SW 1271 (cell line): ENCODE measurements at places on chromosomes 7 and 10.

DNA sequence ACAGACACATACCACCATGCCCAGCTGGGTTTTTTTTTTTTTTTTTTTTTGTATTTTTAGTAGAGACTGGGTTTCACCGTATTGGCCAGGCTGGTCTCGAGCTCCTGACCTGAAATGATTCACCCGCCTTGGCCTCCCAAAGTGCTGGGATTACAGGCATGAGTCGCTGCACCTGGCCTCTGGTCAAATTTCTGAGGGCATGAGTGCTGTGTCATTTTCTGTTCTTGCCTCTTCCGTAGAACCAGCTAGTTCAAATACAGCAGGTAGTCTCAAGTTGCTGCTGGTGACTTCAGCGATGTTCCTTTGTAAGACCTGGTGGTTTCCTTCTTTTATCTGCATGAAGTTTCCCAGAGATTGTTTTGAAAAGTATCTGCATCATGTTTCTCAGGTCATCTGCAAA, 134.8 kb upstream of the SHH start:
- no peak for DNase-seq

GRCh38 chr7:117171106-117171505, 151.8 kb downstream of the WNT2 start:
- peak; percentile 8 for DNase-seq

GRCh38 chr10:3898821-3899220, 113.8 kb upstream of the KLF6 start:
- no peak for DNase-seq

GRCh38 chr7:101163279-101164070, 1.9 kb downstream of the VGF start:
- DNase-seq = peak; percentile 82

GRCh38 chr10:43876976-43877375, 228.3 kb upstream of the ZNF32 start:
- no peak for DNase-seq

- no peak for DNase-seq
Measured at GRCh38 chr7:31058122-31058521, 6.0 kb downstream of the ADCYAP1R1 start.

DNA sequence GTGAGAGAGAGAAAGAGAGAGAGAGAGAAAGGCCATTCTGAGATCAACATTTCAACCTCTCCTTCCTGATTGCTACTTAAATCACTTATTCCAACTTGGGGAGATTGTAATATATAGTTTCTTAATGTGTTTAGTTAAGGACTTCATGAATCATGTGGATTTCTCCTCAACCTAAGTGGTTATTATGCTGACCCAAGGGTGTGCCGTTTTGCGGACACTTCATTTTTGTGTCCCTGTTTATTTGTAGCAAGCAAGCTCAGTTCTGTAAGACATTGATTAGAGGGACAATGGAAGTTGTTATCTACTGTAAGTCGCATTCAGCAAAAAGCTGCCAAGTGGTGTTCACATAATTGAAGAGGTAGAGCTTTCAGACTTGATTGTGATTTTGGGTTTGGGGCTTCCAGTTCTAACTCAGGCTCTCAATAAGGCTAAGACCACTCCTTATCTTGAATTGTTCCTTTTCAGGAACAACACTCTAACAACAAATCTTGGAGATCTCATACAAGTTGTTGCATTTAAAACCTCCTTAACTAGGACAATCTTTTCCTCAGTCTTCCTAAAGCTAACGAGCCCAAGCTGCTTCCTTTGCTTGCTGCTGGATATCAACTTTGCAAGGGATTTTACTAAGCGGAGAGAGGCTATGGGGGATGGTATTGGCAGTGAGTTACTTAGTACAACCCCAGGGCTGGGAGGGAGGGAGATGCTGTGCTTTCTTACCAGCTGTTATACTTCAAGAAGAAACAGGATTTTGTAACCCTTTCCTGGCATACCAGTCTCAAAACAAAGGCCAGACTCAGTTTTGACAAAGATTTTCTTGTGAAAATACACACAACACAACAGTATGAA, 19.8 kb upstream of the COL1A2 start:
- no peak for DNase-seq

DNA sequence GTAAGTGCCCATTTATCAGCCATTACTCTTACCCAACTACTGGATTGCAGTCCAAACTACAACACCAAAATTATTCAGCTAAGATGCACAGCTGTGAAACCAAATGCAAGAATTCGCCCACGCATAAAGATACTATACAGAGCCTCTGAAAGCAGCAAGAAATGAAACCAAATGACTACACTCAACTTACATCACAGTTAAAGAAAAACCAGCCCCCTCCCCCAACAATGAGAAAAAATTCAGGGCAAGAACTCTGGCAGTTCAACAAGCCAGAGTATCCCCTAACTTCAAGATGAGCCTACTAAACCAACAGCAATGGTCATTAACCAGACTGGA, 209.1 kb upstream of the VWC2 start:
- no peak for DNase-seq

DNA sequence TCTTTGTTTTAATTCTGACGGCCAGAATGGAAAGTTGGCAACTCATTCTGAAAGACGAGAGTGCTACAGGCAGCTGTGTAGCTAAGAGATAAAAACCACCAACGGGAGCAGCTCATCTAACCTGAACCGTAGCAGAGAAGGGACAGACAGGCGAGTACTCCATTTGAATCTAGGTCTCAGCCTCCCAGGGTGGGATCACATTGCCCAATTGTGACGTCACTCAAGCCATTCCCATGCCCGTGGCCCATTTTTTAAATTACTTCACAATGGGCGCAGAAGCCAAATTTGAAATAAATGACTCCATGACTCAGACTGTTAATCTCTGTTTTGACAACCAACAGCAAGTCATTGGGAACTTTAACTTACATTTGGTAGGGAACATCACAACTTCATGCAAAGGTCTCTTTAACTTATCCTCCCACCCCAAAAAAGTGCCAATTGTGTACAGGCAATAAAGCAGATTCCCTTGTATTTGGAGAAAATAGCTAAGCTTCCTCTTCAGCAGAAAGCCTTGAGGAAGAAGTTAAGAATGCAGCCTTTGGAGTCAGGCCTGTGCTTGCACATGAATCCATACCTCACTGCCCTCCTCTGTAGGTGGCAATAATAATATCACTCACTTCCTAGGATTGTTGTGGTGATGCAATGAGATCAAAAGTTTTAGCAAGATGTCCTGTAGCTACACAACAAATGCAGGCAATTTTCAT, 93.2 kb upstream of the KIF5B start:
- DNase-seq = no peak

- DNase-seq = no peak
Measured at GRCh38 chr10:3552281-3552680, 232.7 kb downstream of the KLF6 start.

GRCh38 chr10:3046981-3047547, 20.3 kb upstream of the PFKP start:
- DNase-seq = no peak

DNA sequence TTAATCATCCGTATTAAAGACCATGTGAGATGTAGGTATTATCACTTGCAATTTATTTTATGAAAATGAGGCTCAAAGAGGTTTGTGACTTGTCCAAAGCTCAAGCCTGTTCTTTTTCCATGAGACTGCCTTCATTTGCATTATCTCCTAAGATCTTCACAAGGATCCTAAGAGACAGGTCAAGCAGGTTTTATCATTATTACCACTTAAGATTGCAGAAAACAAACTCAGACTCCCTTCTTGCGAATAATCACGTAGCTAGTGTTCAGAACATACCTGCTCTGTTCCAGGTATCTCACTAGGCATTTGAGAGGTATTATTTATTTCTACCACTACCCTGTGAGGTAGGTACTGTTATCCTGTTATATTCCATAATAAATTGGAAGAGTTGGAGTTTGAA, 64.8 kb downstream of the ZNRF2 start:
- DNase-seq = no peak

DNA sequence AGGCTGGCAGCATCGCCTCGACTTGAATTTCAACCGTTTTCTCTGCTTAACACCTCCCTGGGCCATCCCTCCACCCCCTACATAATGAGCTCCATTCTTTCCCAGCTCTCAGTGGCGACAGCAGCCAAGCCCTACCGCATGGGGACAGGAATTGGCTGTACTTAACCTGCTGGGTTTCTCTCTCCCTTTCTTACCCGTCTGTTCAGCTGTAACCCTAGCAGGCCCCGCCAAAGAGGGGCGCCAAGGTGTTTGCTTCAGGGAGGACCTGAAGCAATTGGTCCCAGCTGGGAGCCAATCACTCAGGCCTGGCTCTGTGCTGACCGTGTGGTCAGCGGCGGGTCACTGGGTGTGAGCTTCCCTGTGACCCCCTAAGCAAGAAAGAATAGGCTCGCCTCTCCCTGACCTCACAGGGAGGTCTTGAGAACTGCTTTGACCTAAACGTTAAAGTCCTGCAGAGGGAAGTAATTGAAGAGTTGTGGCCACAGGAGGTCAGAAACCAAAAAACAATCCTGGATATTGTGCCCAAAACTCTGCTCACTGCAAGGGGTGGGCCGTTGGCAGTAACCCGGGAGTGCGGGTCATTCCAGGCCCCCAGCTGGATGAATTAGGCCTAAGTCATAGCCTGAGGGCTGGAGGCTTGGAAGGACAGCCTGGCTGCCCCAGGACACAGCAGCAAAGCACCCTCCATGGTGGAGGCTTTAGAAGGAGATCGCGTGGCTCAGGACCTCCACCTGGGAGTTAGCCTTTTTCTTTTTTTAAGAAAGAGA, 114.6 kb downstream of the ITIH5 start:
- DNase-seq = no peak

DNA sequence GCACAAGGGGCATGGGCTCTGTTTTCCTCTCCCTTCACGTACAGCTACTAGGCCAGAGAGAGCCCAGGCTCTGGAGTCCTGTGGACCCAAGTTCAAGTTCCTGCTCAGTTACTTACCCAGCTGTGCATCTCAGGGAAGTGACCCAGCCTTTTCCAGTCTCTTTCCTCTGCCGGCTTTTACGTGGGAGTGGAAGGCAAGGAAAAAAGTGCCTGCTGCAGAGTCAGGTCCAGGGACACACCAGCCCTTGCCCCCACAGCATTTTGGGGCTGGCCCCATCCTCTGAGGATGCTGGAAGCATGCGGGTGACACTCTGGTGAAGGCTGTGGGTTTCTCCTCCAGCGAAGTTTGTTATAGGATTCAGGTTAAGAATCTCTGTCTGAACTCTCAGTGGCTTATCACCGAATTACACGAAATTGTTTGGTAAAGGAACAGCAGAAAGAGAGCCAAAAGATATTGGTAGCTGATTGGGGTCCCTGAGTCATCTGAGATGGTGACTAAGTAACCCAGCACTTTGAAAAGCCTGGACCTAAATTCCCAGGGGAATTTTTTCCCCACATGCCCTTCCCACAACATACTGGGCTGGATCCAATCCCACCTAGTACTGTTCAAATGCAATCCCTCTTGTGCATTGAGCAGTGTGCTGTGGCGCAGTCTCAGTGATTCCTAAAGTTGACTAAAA, 424.3 kb downstream of the RPS24 start:
- no peak for DNase-seq

GRCh38 chr10:110566472-110567200, 859 bp upstream of the SMC3 start:
- DNase-seq = no peak

GRCh38 chr7:34889951-34890350, 147.3 kb downstream of the DPY19L1 start:
- no peak for DNase-seq

- no peak for DNase-seq
Measured at GRCh38 chr7:20064181-20064970, 152.8 kb downstream of the MACC1 start.

- DNase-seq = no peak
Measured at GRCh38 chr7:28804990-28805389, 153.1 kb downstream of the TRIL start.

- no peak for DNase-seq
Measured at GRCh38 chr7:44133295-44133694, 7.8 kb downstream of the MYL7 start.
